Activated B cell treated with CpG ODN at 0.5 μM for 24 hours (primary cell): ENCODE measurements at places on chromosomes 16 and 17. TPM values are rescaled to one million over a fixed set of nuclear protein-coding genes. Genes with fewer than 3 reads are reported as not detected.

DNA sequence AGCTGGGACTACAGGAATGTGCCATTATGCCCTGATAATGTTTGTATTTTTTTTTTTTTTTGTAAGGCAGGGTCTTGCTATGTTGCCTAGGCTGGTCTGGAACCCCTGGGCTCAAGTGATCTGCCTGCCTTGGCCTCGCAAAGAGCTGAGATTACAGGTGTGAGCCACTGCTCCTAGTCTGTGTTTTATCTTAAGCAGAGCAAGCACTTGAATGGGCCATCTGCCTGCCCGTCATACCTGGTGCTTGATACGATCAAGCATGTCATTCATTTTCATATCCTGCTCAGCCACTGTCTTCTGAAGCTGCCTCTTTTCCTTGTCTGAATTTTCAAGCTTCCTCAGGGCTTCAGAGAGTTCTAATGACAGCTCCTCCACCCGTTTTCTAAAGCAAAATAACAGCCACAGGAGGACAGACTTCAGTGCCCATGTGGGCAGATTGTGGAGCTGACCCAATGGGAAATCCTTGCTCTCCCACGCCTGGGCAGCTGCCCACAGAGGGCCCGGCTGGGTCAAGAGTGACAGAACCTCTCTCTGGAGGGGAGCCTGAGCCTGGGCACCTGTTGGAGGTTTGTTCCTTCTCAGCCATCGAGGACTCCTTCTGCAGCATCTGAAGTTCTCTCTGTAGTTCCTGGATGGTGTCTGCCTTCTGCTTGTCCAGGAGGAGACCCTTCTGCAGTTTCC lies 36.5 kb downstream of the DHX38 start:
- no peak overlapping the region for H3K27ac ChIP-seq
- H3K4me1 ChIP-seq, result no peaks in the 10 kb centered on the region

- DNase-seq, result no peak
- H3K4me1 ChIP-seq, result no peaks in the 10 kb centered on the region
- H3K27me3 ChIP-seq, result peaks cover 34% of the 10 kb centered on the region
Measured at GRCh38 chr16:89010210-89010925, 33.4 kb upstream of the CBFA2T3 start.

Gene LMF1
- 30.7 and 36.1 TPM in 2 replicates for total RNA-seq

GRCh38 chr16:21100447-21100846 lies 50.2 kb downstream of the DNAH3 start:
- H3K36me3 ChIP-seq, result no peaks in the 10 kb centered on the region
- H3K27me3 ChIP-seq, result peaks cover 27% of the 10 kb centered on the region
- no peak overlapping the region for H3K27ac ChIP-seq
- no peaks in the 10 kb centered on the region for H3K4me1 ChIP-seq
- H3K4me3 ChIP-seq, result no peak overlapping the region
- DNase-seq, result no peak

GRCh38 chr16:86483-86952 lies 8.5 kb downstream of the MPG start:
- H3K27ac ChIP-seq, result no peak overlapping the region
- no peak for DNase-seq
- peaks cover 50% of the 10 kb centered on the region for H3K36me3 ChIP-seq
- no peaks in the 10 kb centered on the region for H3K27me3 ChIP-seq
- no peak overlapping the region for H3K4me3 ChIP-seq

DNA sequence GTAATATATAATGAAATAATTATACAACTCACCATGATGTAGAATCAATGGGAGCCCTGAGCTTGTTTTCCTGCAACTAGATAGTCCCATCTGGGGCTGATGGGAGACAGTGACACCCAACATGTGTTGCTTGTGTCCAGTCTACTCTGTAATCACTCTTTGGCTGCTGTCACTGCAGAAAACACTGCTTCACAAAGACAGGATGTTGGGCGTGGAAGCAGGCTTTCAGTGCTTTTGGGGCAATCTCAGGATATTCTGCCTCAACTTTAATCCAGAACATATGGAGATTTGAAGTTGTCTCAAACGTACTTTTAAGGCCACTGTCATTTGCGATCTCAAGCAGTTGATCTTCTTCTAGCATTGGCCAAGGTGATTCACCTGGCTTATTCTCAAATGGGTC lies 94.9 kb downstream of the CYTH1 start:
- no peak for DNase-seq
- H3K4me3 ChIP-seq, result no peak overlapping the region
- H3K36me3 ChIP-seq, result peaks cover 85% of the 10 kb centered on the region
- no peaks in the 10 kb centered on the region for H3K27me3 ChIP-seq
- peak overlapping the region; percentile 30 for H3K27ac ChIP-seq

DNA sequence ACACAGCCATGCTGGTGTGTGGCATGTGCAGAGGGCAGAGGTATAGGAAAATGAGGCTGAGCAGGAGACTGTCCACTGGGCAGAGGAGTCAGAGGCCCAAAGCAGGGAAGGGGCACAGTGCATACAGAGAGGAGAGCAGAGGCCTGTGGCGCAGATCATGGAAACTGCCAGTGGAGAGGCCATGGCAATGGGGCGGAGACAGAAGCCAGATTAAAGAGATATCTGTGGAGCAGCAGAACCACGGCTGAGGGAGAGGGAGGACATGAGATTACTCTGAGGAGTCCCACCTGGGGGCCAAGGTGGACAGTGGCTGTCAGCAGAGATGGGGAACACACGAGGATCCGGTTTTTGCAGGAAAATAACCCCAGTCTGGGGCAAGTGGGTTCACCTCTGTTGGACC lies 43.3 kb downstream of the RANBP10 start:
- peaks cover 17% of the 10 kb centered on the region for H3K4me1 ChIP-seq
- H3K36me3 ChIP-seq, result peaks cover 44% of the 10 kb centered on the region
- H3K27ac ChIP-seq, result no peak overlapping the region
- H3K27me3 ChIP-seq, result no peaks in the 10 kb centered on the region

Gene ARL4D
- total RNA-seq, result 5.8 and 6.4 TPM in 2 replicates

Gene HSD11B2
- total RNA-seq, result 0.49 TPM in 1 of 2 replicates, not detected in the other

- DNase-seq, result peak; percentile 66
- H3K4me3 ChIP-seq, result peak overlapping the region; percentile 93
- H3K36me3 ChIP-seq, result peaks cover 44% of the 10 kb centered on the region
- peak overlapping the region; percentile 92 for H3K27ac ChIP-seq
- peaks cover 57% of the 10 kb centered on the region for H3K4me1 ChIP-seq
- H3K27me3 ChIP-seq, result no peaks in the 10 kb centered on the region
Measured at GRCh38 chr16:88649924-88650748, 717 bp downstream of the CYBA start.

Gene SCN4A
- 0.49 and 0.78 TPM in 2 replicates for total RNA-seq

DNA sequence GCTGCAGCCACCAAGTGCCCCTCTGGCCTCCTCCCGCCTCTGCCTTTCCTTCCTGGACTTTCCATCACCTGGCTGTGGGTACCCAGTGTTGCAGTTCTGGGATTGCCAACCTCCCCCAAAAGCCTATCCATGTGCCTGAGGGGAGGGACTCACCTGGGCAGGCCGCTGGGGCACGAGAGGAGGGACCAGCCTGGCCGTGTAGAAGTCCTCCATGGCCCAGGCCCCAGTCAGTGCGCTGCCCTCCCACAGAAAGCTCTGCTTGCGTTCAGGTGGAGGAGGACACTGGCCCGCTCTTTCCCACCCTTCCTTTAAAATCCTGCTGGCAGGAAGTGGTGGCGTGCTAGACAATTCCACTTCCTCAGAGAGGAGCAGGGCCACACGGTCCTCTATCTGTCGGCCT lies 14.2 kb downstream of the SLX4 start:
- no peak overlapping the region for H3K4me3 ChIP-seq
- peaks cover 38% of the 10 kb centered on the region for H3K36me3 ChIP-seq
- no peak overlapping the region for H3K27ac ChIP-seq
- no peak for DNase-seq
- H3K4me1 ChIP-seq, result no peaks in the 10 kb centered on the region
- H3K27me3 ChIP-seq, result no peaks in the 10 kb centered on the region

- no peaks in the 10 kb centered on the region for H3K36me3 ChIP-seq
- H3K27me3 ChIP-seq, result peaks cover 11% of the 10 kb centered on the region
- H3K4me1 ChIP-seq, result no peaks in the 10 kb centered on the region
Measured at GRCh38 chr17:50588391-50589049, 28.0 kb downstream of the CACNA1G start.

GRCh38 chr17:51540151-51540550 lies 279.8 kb downstream of the UTP18 start:
- no peaks in the 10 kb centered on the region for H3K36me3 ChIP-seq
- H3K27me3 ChIP-seq, result peaks cover 2% of the 10 kb centered on the region
- H3K4me1 ChIP-seq, result no peaks in the 10 kb centered on the region
- H3K27ac ChIP-seq, result no peak overlapping the region

DNA sequence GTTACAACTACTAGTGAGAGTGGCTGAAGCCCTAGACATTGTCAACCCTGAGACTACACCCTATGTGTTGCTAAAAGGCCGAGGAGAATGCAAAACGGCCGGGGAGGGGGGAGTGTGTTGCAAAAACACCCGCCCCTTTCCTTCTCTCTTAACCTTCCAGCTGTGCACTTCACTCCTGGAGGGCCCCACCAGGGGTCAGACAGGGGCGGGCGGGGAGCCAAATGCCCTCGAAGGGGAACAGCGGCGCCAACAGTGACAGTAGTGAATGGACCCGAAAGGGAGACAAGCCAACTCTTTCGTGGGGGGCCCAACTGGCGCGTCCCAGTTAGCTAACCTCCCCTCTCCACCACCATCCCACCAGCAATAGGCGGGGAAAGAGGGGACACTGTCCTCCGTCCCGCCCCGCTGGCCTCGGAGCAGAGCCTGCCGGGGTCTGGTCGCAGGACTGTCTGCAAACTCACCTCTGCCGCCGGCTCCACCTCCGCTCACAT lies 352 bp downstream of the MARF1 start:
- peak overlapping the region; percentile 84 for H3K4me3 ChIP-seq
- peaks cover 82% of the 10 kb centered on the region for H3K4me1 ChIP-seq
- H3K27ac ChIP-seq, result peak overlapping the region; percentile 98
- H3K27me3 ChIP-seq, result no peaks in the 10 kb centered on the region
- peaks cover 36% of the 10 kb centered on the region for H3K36me3 ChIP-seq

- peaks cover 22% of the 10 kb centered on the region for H3K4me1 ChIP-seq
- H3K36me3 ChIP-seq, result peaks cover 32% of the 10 kb centered on the region
- no peak for DNase-seq
- H3K27ac ChIP-seq, result no peak overlapping the region
Measured at GRCh38 chr16:3587547-3588110, 10.4 kb upstream of the NLRC3 start.

DNA sequence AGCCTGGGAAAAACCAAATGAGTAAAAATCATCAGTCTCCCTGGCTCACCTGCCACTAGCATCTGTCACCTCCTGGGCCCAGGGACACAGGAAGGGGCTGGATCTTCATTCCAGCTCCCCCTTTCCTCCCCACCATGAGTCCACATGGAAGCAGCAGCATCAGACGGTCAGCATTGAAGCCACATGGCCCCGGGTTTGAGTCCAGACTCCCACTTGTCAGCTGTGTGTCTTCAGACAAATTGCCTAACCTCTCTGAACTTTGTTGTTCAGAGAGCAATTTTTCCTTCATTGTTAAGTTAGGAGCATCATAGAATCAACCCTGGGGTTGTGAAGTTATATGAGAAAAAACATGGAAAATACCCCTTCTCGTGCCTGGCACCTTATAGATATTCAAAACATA lies 10.7 kb downstream of the CACNG4 start:
- no peak for DNase-seq
- no peaks in the 10 kb centered on the region for H3K4me1 ChIP-seq
- peaks cover 22% of the 10 kb centered on the region for H3K27me3 ChIP-seq
- H3K36me3 ChIP-seq, result no peaks in the 10 kb centered on the region
- H3K27ac ChIP-seq, result no peak overlapping the region

DNA sequence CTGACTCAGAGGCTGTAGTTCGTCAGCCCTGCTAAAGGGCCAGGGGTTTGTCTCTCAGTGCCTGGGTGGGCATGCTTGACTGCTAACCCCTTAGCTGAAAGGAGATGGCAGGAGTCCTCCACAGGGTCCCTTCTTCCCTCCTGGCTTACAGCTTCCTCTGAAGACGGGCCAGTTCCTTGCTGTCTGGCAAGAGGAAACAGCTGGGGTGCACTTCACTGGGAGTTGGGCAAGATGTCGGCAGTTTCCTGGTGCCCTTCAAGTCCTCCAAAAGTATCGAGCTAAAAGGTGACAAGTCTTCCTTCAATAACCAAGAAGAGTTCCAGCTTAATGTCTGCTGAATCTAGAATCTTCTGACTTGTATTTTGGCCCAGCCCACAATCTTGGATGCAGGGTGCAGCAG lies 23.4 kb downstream of the NUP85 start:
- no peak overlapping the region for H3K4me3 ChIP-seq
- H3K27ac ChIP-seq, result no peak overlapping the region
- H3K27me3 ChIP-seq, result no peaks in the 10 kb centered on the region
- DNase-seq, result no peak

GRCh38 chr17:66466840-66467367 lies 164.5 kb downstream of the PRKCA start:
- H3K4me1 ChIP-seq, result peaks cover 17% of the 10 kb centered on the region
- H3K36me3 ChIP-seq, result no peaks in the 10 kb centered on the region
- DNase-seq, result no peak
- H3K4me3 ChIP-seq, result no peak overlapping the region
- H3K27me3 ChIP-seq, result peaks cover 2% of the 10 kb centered on the region

- no peaks in the 10 kb centered on the region for H3K27me3 ChIP-seq
- peaks cover 22% of the 10 kb centered on the region for H3K4me1 ChIP-seq
- H3K4me3 ChIP-seq, result no peak overlapping the region
- DNase-seq, result no peak
- no peak overlapping the region for H3K27ac ChIP-seq
Measured at GRCh38 chr17:30170415-30170987, 53.9 kb downstream of the NSRP1 start.

GRCh38 chr17:79919164-79919585 lies 79.9 kb upstream of the CBX4 start:
- no peaks in the 10 kb centered on the region for H3K36me3 ChIP-seq
- no peak overlapping the region for H3K27ac ChIP-seq
- peaks cover 2% of the 10 kb centered on the region for H3K27me3 ChIP-seq

DNA sequence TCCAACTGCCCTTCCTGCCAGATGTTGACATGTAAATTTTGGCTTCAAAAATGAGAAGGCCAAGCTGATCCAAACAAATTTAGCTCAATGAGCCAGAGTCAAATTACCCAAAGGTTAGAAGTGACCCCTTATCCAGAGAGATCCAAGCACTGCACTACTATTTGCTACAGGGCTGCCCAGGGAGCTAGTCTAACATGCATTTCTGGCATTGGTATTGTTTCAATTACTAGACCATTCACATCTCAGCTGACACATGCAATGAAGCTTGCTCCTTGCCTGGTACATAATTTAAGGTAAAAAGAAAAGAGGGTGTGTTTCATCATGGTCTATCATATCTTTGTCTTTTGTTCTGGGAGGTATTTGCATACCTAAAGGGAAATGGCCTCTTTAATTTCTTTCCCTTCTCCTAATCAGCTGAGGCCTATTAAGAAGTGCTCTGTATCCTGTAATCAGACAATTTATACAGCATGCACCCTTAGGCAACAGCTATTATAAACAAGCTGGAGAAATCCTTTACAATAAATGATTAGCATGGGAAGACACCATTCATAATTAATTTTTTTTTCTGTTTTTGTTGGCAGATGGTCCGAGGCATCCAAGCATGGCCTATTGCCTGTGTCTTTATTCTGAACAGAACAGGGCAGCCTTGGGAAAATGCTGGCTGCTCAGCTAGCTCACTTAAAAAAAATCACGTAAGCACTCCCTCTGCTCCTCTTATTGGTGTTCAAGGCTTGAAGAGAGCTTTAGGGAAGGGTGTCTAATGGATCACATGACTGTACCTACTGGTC lies 161.5 kb upstream of the SALL1 start:
- no peak overlapping the region for H3K27ac ChIP-seq
- H3K4me1 ChIP-seq, result no peaks in the 10 kb centered on the region
- no peaks in the 10 kb centered on the region for H3K36me3 ChIP-seq

Gene ZBTB4
- 28.8 and 30.5 TPM in 2 replicates for total RNA-seq

Gene NPIPA1
- total RNA-seq, result 84.3 and 89.6 TPM in 2 replicates

Gene SCIMP
- 23.4 and 24.5 TPM in 2 replicates for total RNA-seq
